ENCODE measurements at places on chromosomes 16 and 17.

DNA sequence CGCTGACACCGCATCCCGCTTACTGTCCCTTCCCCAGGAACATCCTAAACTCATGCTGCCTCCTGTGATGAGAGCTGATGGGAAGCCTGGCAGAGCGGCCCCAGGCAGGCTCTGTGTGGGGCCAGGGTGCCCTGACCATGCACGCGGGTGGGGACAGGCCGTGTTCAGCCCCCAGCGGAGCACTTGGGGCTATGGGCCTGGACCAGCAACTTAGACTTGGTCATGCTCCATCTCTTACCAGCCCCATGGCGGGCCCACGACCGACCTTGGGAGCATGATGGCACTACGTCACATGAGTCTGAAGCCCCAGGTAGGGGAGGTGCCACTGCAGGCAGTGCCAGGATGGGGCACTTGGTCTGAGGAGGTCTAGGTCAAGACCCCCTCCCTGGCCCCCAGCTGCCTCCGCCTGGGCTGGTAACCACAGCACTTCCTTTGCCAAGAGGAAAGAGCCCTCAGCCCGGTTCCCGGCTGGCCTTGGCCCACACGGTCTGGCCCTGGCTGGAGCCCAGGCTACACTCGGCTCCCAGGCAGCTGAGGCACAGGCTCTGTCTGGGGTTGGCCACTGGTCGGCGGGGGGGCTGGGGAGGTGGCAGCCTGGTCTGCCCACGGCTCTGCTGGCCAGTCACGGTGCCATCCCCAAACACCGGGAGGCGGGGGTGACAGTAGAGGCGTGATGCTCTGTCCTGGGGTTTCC, 25.7 kb downstream of the BAHCC1 start:
- DNase-seq = peak; percentile 62

- no peak for DNase-seq
These were observed 469.9 kb downstream of the HS3ST4 start for GRCh38 chr16:26161461-26162180.

- DNase-seq = no peak
These were observed 253.8 kb upstream of the PMFBP1 start for GRCh38 chr16:72425571-72426341.

DNA sequence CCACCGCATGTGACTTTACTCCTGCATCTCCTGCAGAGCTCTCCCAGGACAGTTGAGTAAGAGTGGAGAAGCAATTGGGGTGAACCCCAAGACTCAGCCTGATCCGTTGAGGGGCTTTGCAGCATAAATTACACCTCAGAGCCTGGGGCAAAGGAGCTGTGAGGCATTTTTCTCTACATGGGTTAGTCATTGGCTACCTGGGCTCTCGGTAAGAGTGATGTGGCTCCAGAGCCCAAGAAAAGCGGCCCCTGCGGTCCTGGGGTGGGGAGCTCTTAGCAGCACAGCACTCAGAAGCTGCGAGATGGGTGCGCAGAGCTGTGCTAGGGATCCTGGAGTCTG, 40.4 kb upstream of the C16orf78 start:
- no peak for DNase-seq

- DNase-seq = no peak
These were observed 11.1 kb downstream of the TSC2 start for GRCh38 chr16:2058872-2059271.

DNA sequence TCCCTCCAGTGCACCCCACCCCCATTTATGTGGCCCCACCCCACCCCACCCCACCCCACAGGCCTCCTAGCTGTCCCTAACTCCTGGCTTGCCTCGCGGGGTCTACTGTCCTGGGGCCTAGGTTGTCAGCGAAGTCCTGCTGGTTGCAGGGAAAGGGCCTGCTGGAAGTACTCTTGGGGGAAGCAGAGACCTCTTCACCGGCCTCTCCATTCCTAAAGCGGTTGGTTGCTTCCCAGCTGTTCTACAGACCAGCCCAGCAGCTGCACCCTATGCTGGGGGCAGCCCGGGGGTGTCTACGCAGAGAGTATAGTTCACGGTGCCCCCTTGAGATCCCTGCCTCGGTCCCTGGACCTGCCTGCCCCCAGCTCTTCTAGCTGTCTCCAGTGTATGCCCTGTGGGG, 56.2 kb downstream of the BAIAP2 start:
- DNase-seq = no peak

DNA sequence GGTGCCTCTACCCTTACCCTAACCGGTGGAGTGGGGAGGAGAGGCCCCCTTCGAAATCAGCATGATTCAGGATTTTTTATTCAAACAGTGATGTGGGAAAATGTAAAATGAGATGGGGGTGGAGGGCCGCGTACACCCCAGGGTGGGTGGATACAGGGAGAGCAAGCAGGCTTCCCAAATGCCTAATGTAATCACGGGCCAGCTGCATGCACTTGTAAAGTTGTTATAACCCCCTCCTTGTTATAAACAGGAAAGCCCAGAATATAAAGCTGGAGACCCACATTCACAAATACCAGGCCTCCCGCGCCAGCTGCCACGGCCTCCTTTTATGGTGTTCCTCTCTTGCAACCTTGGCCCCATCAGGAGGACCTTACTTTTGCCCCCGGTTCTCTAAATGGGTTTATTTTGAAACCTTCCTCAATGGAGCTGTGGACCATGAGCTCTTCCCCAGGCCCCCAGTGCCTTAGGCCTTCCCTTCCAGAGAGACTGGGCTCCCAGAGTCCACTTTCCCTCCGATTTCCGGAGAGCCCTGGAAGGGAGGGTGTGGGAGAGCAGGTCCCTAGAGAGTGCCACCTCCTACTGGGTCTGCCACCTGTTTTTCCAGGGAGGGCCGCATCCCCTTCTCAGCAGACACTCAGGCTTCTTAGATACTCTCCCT, 906 bp upstream of the FOXL1 start:
- peak; percentile 93 for DNase-seq

Measured in fibroblast of lung (primary cell).